ENCODE measurements at places on chromosomes 1 and 21.

DNA sequence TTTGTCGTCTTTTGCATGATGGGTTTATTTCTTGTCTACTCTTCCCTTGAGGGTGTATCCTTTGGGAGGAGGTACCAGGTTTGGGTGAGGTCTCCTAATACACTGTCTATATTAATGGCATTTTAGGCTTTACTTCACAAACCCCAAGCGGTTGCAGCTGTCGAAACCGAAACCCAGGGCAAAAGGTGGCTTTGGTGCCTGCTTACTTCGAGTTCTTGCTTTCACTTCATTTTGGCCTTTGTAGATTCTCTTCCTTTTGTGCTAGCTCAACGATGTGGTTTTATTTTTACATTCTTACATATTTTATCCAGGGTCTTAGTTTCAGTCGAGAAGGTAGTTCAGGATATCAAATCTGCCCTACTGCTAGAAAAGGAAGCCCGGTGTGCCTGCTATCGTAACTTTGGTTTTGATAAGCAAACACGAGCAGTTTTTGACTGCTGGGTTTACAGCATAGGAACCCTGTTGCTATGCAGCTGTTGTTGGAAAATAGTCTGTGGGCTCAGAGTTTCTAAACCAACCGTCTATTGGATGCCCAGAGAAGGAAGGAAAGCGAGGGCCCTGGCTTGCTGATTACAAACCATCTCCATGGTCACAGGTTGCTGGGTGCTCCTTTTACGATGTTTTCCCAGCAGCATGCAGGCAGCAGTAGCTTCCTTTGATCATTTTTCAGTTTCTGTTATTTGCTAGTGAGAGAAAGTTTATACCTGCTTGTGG lies 9.8 kb upstream of the TSPAN2 start:
- no peak for DNase-seq

GRCh38 chr21:42302076-42302650 lies 13.0 kb downstream of the TFF3 start:
- no peak for DNase-seq

- DNase-seq = no peak
Observed at GRCh38 chr1:160244209-160244608, 18.1 kb downstream of the DCAF8 start.

GRCh38 chr1:101394041-101394440 lies 157.2 kb downstream of the S1PR1 start:
- DNase-seq = no peak

DNA sequence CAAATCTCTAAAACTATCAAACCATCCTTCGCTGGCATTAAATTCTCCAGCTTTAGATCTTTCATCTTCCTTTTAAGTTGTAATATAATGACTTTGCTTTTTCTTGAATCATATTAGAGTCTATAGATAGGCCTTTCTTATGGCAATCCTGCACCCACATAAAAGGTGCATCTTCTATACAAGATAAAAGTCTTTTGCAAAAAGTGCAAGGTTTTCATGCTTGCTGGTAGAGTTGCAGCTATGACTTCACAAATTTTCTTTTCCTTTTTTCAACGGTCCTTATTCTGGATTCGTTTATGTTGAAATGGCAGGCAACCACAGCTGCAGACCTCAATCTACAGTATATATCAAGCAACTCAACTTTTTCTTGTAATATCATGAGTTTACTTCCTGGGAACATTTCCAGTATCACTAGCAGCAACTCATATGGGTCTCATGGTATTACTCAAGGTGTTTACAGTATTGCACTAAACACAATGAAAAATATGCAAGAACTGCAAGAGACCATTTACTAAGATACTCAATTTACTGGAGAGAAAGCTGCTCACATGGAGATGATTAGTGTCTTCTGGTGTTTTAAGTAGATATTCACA lies 22.1 kb downstream of the OMA1 start:
- no peak for DNase-seq

DNA sequence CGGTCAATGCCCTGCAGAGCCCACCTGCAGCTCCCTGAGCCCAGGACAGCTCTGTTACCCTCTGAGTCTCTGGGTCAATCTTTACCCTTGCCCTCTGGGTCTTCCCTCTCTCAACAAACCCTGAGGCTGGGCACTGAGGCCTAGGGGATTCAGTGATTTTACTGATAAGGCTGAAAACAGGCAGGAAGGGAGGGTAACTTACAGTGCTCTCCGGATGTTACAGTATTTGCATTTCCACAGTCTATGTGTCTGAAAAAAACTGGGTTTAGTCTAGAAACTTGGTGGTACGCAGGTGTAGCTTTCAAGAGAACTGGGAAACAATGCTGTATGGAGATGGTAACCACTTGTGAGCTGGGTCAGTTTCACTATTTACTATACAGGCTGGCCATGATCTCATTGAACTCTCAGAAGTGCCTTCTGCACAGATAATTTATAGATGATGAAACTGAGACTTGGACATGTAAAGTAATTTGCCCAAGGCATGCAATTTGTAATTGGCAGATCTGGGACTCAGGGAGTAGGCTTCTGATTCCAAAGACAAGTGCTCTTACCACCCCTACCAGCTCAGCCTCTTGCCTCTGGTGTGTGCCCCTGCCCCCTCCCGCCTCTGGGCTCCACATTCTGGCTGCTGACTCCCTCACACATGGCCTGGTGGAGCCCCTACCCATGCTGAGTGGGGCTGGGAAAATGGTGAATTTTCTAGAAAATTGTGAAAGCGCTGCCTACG lies 48.8 kb downstream of the TENT5C start:
- DNase-seq = no peak

- DNase-seq = no peak
Observed at GRCh38 chr1:230905733-230906132, 37.4 kb upstream of the C1orf198 start.

DNA sequence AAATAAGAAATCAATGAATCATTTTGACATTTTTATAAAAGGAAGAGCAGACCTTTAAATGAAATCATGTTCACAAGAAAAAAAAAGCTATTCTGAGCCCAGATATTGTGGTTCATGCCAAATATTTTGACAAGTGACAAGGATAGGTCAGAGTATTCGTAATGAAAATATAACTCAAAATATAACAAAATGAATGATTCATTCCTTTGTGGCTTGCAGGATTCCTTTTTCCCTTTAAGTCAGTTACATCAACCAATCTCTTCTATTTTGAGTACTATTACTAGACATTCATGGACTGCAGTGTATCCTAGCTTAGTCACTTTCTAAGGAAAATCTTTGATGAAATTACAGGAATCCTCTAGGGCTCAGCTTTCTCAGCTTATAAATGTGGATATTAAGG lies 188.7 kb downstream of the COL11A1 start:
- no peak for DNase-seq

DNA sequence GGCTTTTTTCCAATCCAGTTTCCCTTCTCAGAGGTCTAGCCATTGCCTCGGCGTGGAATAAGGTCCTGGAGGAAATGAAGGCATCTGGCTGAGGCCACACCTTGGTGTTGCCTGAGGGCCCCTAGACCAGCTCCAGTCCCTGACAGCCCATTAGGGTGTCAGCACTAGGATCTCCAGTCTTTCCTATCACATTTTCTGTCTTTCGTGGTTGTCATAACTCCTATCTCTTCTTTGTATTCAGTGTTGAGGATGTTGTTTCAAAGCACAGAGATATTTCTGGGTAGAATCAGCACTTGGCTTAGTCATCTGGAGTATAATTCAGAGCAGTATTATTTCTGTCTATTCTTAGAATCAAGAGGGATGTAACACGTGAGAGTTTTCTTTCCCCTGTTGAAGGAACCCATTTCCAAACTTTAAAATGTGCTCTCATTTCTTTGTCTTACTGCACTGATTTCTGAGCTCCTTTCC lies 844.3 kb downstream of the KCNT2 start:
- no peak for DNase-seq

- no peak for DNase-seq
Observed at GRCh38 chr1:65317866-65318653, 8.7 kb downstream of the DNAJC6 start.

GRCh38 chr1:15399710-15400109 lies 10.0 kb upstream of the EFHD2 start:
- no peak for DNase-seq

- DNase-seq = no peak
Observed at GRCh38 chr21:42049578-42050430, 21.3 kb upstream of the UMODL1 start.

GRCh38 chr1:94855307-94855700 lies 35.1 kb downstream of the SLC44A3 start:
- DNase-seq = no peak

GRCh38 chr1:203675596-203676347 lies 49.1 kb downstream of the ATP2B4 start:
- DNase-seq = no peak

GRCh38 chr1:17999884-18000283 lies 107.7 kb upstream of the IGSF21 start:
- no peak for DNase-seq

DNA sequence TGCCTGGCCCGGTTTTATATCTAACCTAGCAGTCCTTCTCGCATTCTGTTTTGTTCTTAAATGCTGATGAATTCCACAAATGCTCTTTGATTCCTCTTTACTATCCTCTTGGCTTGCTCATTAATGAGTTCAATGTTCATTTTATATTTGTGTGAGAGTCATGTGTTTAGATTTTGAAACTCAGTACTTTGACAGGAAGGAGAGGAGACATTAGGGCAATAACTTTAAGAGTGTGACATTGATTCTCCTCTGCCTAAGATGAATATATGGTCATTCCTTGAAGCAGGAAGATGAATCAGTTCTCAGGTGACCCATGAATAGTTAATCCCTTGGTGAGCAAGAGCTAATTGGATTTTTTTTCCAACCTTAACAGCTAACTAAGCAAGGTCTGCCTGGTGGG lies 84.1 kb downstream of the MRPS6 start:
- no peak for DNase-seq

GRCh38 chr1:41226815-41227434 lies 15.2 kb downstream of the SCMH1 start:
- DNase-seq = no peak

DNA sequence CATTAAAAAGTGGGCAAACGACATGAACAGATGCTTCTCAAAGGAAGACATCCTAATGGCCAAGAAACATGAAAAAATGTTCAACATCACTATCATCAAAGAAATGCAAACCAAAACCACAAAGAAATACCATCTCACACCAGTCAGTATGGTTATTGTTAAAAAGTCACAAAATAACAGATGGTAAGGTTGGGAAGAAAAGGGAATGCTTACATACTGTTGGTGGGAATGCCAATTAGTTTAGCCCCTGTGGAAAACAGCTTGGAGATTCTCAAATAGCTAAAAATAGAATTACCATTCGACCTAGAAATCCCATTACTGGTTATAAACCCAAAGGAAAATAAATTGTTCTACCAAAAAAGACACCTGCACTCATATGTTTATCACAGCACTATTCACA lies 369.4 kb downstream of the KCNH1 start:
- no peak for DNase-seq
